ENCODE measurements at places on chromosomes 4 and X.

DNA sequence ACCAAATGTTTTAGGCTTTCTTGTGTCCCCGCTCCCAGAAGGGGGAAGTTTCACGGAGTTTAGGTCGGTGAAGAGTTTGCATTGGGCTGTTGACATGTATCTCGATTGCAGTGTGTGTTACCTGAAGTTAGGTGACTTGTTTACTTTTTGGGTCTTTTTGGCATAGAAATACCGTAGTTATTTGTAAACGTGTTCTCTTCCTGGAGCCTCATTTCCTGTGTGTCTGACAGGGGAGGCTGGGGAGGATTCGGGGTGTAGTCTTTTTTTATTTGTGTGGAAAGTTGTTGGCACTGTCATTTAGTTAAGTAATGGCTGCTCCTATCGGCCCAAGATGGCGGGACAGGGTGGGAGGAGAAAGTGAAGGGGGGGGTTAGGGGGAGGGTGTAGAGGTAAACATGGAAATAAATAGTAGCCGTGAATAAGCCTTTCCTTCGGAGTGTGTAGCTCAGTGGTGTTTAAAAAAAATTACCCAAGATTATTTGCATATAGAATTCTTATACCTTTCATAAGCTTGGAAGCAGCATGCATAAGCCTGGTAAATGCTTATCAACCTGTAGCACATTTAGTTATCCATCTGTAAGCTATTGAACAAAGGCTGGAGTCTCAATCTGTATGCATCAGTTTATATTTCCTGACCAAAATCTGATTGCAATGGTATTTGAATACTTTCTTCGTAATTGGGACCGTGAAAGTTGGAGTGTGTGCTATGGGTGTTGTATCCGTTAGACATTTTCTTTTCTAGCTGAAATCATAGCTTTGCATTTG is 1.6 kb downstream of the KDM6A start:
- DNase-seq: peak; percentile 20

DNA sequence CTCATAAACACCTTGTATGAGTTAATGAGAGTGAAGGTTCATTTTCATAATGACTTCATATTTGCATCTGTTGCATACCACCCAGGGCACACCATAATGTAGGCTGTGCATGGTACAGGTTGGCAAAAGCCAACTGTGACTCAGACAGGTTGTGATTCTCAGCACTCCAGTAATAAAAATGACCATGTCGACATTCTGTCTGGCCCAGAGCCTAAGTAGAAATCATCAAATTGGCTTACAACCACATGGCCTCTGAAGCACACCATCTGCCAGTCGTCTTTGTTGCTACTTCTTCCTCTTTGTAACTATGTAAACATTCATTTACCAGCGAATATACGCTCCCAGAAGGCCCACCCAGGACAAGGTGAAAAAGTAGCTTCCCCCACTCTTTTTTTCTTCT is 459.5 kb downstream of the GASK1B start:
- DNase-seq: no peak

DNA sequence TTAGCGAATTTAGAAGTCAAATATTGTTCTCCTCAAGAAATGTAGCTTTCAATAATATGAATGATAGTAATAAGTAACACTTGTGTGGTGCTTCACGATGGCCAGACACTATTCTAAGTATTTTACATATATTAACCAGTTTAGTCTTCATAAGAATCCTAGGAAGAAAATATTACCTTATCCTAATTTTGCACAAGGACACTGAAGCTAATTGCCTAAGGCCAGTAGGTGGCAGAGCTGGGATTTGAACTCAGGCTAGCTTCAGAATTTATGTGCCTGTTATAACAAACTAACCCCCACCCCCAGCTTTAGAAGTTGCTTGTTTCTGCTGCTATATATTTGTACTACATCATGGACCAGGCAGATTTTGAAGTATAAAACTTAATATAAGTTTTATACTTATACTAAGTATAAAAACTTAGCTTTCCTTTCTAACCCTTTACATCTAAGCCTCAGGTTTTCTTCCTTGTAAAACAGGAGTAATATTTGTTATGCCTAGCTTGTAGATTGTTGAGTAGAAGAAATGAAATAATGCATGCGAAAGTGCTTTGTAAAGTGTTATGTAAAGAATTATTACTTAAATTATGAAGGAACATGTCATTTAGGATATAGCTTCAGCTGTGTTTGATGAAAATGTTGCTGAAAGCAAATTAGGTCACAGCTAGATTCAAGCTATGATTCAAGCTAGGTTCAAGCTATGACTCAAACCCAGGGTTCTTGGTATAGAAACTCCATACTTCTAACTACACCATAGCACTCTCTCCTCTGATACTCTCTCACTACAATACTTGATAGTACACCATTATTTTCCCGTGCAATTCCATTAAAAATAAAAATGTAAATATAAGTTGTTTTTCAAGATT is 4.2 kb upstream of the CDS1 start:
- DNase-seq: peak; percentile 25

- DNase-seq: peak; percentile 69
Observed at GRCh38 chr4:186701273-186701672, 22.4 kb downstream of the FAT1 start.

GRCh38 chrX:34918091-34918736 is 24.4 kb upstream of the FAM47B start:
- peak; percentile 33 for DNase-seq

DNA sequence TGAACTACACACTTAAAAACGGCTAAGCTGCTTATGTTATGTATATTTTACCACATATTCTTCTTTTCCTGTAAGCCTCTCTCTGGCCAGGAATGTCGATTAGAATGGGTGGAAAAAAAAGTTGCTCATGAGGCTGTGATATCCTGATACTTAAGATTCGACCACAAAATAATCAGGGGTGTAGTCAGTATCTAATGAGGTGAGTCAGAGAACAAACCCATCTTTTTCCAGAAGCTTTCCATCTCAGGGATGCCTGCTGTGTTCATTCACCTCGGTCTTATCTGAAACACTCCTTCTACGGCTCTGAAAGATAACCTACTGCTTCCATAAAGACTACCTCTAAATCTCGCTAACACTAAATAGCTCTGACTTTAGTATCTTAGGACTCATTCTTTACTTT is 142.7 kb upstream of the MAP3K15 start:
- peak; percentile 25 for DNase-seq

DNA sequence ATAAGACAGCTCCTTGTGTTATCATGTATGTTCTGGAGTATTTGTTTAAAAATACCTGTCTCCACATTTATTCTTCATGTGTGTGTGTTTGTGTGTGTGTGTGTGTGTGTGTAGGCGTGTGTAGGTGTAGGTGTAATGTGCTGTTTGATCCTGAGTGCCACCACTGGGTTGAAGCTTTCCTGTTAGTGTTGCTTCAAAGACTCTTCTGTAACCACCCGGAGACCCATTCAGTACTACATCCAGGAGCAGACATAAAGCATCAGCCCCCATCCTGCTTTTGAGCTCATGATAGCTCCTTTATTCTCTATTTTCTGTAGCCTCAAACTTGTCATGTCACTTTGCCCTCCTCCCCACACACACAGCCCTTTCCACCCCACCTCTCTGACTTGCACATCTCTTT is 3.0 kb upstream of the ZDHHC9 start:
- no peak for DNase-seq

DNA sequence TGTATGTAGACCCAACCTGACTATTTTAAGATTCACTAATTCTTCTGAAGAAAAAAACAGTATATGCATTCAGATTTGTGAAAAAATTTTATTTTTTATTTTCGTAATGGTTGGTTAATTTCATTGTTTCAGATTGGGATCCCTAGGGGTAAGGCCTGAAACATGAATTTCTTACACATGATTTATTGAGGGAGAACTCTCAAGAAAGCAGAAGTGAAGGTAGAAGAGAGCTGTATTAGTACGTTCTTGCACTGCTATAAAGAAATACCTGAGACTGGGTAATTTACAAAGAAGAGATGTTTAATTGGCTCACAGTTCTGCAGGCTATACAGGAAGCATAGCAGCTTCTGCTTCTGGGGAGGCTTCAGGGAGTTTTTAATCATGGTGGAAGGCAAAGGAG is 611.9 kb upstream of the TECRL start:
- no peak for DNase-seq

DNA sequence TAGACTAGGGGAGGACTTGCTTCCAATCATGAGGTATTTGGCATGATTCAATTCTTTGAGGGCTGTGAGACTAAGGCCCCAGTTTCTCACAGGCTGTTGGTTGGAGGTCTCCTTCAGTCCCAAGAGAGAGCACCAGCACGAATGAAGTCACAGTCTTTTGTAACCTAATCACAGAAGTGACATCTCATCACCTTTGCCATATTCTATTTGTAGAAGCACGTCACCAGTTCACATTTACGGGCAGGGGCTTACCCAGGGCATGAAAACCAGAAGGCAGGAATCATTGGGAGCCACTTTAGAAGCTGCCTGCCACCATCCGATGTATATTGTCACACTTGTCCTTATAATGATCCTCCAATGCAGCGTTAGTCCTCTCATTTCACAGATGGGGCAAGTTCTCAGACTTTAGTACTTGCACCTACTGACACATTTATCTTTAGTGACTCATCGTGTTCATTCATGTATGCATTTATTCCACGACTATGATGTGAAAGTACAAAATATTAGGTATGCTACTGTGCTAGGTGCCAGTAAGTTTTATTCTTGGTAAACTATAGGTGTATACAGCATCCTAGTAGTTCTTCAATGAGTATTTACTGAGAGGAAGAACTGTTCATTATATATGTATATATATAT is 163.8 kb upstream of the PGRMC2 start:
- DNase-seq: no peak

GRCh38 chrX:32137525-32137924 is 1065.7 kb upstream of the FTHL17 start:
- DNase-seq: peak; percentile 1

DNA sequence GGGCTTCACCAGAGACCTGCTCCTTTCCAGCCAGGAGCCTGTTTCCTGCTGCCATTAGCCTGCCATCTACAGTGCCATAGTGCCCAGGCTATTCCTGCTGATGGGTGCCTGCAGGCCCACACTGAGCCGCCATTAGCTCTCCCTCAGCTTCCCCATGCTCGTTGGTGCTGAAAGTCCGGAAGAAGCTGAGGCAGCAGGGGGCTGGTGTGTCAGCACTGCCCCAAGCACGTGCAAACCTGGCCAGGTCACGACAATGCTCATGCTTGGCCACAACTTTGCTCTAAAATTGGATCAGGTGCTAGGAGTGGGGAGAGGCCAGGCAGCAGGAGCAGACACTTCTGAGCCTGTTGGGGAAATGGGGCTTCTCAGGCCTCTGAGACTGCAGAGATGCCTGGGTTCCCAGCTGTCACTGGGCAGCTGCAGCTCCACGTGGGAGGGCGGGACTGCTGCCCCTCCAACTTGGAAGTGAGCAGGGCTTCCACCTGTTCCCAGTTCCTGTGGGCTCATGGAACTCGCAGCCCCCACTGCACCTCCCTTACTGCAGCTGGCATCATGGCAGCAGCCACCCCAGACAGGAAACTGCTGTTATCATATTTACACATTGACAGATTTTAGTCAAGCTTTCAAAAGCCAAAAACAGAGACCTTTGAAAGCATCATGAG is 913.9 kb downstream of the FSTL5 start:
- no peak for DNase-seq

GRCh38 chr4:106806158-106806797 is 229.8 kb downstream of the DKK2 start:
- DNase-seq: no peak

GRCh38 chrX:130497531-130497930 is 95.7 kb downstream of the RBMX2 start:
- DNase-seq: no peak

DNA sequence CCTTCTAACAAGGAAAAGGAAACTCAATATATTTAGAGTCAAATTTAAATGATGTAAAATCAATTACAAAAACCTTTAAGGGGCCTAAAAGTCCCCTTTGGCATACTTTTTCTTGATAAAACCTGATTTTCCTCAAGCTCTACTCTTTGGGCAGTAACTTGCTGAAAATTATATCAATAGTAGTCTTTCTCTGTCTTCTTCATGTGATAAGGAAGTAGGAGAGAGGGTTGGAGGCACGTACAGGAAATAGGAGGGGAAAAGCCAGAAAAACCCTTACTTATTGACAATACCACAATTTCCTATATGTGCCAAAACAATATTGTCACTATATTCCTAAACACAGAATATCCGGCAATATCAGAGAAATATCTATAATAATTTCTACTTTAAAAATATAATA is 9.6 kb downstream of the RHOH start:
- no peak for DNase-seq

GRCh38 chr4:74294681-74295080 is 13.6 kb upstream of the EPGN start:
- no peak for DNase-seq

DNA sequence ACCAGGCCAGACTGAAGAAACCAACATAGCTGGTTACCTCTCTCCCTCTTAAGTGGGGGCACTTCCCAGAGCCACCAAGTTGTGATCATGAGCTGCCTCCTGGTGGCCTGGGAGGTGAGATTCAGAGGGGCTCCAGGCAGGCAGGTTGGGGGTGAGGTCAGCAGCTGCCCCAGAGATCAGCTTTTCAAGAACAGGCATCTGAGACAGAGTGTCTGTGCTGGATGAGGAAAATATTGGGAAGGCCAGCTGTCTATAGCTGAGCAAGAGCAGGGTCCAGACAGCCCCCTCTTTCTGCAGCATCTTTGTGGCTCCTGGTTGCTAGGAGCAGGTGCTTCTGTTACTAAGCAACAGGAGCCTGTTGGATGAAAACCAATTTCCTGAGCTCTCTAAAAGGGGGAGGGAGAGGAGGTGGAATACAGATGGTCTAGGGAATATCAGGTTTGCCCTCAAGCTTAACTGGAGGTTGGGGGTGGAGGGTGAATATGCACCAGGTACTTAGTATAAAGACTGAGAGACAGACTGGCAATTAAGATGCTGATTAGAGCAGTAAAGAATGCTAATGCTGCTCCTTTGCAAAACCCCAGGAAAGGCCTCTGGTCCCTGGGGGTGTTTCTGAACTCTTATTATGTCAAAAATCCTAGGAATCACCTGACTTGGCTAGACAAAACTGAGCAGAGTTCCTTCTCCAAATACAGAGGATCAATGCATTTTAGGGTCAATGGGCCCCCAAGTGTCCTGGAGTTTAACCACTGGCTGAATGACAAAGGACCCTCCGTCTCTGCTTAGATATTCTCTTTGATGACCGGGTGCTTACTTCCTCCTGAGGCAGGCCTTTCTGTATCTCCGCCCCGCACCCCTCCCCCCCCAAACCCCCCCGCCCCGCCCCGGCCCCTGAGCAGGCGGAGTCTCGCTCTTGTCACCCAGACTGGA is 21.4 kb downstream of the ZCCHC13 start:
- DNase-seq: no peak

DNA sequence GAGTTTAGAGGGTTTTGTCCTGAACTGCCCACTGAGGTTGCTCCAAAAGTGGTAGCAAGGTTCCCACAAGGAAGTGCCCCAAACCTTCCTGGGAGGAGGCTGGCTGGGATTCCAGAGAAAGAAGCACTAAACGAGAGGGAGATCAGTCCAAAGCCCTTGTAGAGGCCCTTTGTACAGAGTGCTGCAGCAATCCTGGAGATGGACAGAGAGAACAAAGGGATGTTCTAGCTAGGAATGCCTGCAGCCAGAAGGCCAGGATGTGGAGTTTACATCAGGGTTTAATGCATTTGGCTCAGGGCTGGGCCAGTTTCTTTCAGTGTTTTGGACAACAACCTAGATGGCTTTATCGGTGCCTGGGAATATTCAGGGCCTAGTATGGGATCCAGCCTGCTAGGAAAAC is 2155.1 kb upstream of the AGA start:
- no peak for DNase-seq

Measured in AG20443 (cell line).